NCI-H510A treated with DMSO at 0.1 percent for 48 hours (cell line): ENCODE measurements at places on chromosomes 3 and 15.

DNA sequence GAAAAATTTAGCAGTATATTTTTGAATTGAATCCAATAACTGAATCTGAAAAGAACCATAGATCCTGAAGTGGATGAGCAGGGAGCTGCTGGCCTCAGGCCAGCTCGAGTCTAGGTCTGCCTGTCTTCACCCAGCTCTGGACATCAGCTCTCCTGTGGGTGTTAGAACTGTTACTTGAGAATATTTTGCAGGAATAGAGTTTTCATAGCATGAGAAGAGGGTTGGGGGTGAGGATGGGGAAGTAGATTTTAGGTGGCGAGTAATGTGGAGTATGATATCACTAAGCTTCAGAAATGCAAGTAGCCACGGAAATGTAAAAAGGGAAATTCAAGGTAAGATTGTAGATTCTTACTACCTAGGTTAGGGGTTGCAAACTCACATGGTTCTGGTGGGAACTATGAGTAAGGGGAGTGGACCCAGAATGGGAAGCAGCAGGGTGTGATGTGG, 6.2 kb downstream of the RAB8B start:
- DNase-seq, result no peak

- DNase-seq, result no peak
These were observed 9.7 kb downstream of the NCBP2 start for GRCh38 chr3:196932600-196932999.

GRCh38 chr15:99124641-99125040, 19.8 kb downstream of the SYNM start:
- no peak for DNase-seq

- no peak for DNase-seq
These were observed 13.8 kb downstream of the MUC13 start for GRCh38 chr3:124920718-124921117.

GRCh38 chr3:133383175-133383574, 16.7 kb upstream of the BFSP2 start:
- no peak for DNase-seq

- no peak for DNase-seq
These were observed 101.4 kb downstream of the LMLN start for GRCh38 chr3:198061119-198062067.

- DNase-seq, result no peak
These were observed 26.9 kb upstream of the ATG7 start for GRCh38 chr3:11245276-11245675.
